ENCODE measurements at places on chromosomes 5 and 9.

DNA sequence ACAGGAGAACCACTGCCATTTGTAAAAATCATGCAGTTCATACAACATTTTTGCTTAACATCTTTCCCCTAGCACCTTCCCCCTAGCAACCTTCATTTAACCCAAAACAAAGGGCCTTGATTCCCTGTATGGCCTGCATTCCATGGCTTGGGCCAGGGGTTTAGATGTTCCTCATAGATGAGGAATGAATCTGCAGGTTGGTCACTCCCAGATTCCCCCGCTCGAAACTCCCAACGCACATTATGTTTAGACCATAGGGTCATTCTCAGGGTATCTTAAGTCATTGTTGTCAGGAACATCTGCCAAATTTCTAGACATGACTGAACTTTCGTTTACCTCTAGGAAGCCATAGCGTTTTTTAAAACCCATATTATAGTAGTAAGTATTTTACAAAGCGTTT is 282.2 kb upstream of the VLDLR start:
- DNase-seq: no peak

DNA sequence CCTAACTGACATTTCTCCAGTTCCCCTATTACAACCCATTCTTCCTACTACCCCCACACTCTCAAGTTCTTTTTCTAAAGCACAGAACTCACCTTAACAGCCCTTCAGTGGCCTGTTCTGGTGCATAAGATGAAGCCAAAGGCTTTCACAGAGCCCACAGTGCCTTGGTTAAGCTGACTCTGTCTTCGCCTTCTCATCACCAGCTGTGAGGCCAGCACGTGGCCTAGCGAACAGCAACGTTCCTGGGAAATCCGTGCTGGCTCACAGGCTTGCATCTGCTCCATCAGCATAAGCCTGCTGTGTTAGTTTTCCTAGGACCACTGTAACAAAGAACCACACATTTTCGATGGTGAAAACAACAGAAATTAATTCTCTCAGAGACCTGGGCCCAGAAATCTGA is 67.9 kb upstream of the LPAR1 start:
- DNase-seq: no peak

DNA sequence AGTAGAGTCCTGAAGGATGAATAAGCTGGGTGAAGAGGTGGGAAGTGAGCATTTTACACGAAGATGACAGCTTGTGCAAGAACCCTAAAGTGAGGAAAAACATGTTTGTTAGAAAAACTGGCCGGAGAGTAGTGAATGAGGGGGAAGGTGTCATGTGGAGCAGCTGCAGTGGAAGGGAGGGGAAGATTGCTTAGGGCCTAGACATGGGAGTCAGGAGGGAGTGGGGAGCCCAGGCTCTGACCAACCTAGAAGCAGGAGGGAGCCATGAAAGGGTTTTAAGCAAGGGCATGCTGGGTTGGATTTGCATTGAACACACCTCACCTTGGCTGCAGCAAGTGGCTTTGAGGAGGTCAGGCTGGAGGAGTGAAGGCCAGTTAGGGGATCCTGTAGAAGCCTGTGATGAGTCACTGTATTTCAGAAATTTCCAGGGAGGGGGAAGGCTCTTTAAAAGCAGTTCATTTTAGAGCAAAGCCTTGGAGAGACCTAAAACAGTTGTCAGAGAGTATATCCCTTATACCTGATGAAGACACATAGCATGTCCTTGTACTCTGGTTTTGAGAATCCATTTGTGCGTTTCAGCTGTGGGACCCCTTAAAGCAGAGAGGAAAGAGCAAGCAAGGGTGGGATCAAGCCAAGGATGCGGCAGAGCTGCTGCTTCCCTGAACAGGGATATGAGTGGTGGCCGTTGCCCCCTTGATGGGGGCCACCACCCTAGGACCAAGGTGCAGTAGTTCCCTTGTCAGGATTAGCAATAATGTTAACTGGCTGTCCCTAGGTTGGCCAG is 45.4 kb downstream of the ANGPTL2 start:
- no peak for DNase-seq

GRCh38 chr5:22683050-22683449 is 170.1 kb downstream of the CDH12 start:
- DNase-seq: peak; percentile 45

GRCh38 chr9:135973277-135974219 is 12.4 kb upstream of the UBAC1 start:
- DNase-seq: no peak

- no peak for DNase-seq
These were observed 40.0 kb downstream of the LURAP1L start for GRCh38 chr9:12814877-12815237.

- DNase-seq: no peak
These were observed 42.7 kb downstream of the CAMK2A start for GRCh38 chr5:150246835-150247234.

DNA sequence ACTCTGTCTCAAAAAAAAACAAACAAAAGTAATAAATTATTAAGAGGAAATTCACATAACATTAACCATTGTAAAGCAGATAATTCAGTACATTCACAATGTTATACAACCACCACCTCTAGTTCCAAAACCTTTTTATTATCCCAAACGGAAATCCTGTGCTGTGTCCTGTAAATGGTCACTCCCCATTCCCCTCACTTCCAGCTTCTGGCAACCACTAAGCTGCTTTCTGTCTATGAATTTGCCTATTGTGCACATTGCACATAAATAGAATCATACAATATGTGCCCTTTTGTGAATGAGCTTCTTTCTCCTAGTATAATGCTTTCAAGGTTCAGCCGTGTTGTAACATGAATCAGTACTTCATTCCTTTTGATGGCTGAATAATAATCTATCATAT is 20.8 kb downstream of the C9orf152 start:
- DNase-seq: no peak

- DNase-seq: no peak
These were observed 137.6 kb downstream of the ADGRV1 start for GRCh38 chr5:90696153-90696552.

DNA sequence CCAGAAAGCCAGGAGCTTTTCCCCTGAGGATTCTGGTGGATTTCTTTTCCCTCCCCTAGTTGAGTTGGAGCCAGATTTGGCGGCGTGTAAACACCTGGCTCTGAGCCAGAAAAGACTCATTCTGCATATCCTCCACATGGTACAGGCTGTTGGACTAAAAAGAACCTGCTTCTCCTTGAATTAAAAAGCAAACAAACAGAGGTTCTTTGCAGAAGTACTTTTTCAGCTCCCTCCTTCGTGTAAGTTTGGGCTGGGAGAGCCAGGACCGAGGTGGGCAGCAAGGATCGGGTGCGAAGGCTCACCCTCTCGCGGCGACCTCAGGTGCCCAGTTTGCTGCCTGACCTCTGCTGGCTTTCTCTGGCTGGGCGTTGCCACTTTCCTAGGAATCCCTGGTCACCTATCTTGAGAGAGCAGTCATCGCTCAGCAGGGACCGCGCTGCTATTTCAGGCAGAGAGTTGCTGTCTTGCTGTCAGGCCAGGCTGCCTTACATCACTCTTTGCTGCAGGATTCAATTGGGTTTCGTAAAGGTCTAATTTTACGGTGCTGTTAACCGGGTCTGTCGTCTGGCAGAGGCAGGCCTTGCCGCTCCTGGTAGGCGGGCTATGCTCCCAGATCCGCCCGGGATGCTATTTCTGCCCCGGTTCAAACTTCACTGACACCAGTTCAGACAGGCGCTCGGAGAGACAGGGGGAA is 3.2 kb downstream of the PAPPA start:
- no peak for DNase-seq

Measured in SK-N-MC (cell line).